ENCODE measurements at places on chromosomes 12 and 14. TPM values are rescaled to one million over a fixed set of nuclear protein-coding genes. Genes with fewer than 3 reads are reported as not detected.

MAP3K9 gene
- total RNA-seq: 13.0 TPM

HCAR3 gene
- 0.56 TPM for total RNA-seq

WBP11 gene
- total RNA-seq: 60.0 TPM

KRT73 gene
- not detected for total RNA-seq

NANOG gene
- 0.40 TPM for total RNA-seq

CMAS gene
- 189 TPM for total RNA-seq

IFNG-AS1 gene
- total RNA-seq: not detected

SLC8A3 gene
- 0.40 TPM for total RNA-seq

FGF23 gene
- total RNA-seq: not detected

SLCO1B3 gene
- total RNA-seq: 0.93 TPM

ARMH4 gene
- total RNA-seq: 2.8 TPM

POTEM gene
- not detected for total RNA-seq

TCL1B gene
- not detected for total RNA-seq

RAPGEF3 gene
- 10.1 TPM for total RNA-seq

PRKAB1 gene
- total RNA-seq: 76.7 TPM

ASCL1 gene
- 0.53 TPM for total RNA-seq

CCDC38 gene
- total RNA-seq: not detected

SYCP3 gene
- total RNA-seq: 0.35 TPM

PPFIA2 gene
- total RNA-seq: 2.2 TPM

MGAT4C gene
- 0.05 TPM for total RNA-seq

RTN1 gene
- 0.84 TPM for total RNA-seq

GPRC5D gene
- not detected for total RNA-seq

SOX5 gene
- total RNA-seq: 1.1 TPM

BHLHE41 gene
- total RNA-seq: 13.3 TPM

KLRC4 gene
- total RNA-seq: 0.47 TPM

SERPINA9 gene
- total RNA-seq: not detected

ANO4 gene
- total RNA-seq: 0.32 TPM

ZNF268 gene
- 13.3 TPM for total RNA-seq

MMP19 gene
- 2.1 TPM for total RNA-seq

SERPINA12 gene
- total RNA-seq: not detected

KRT83 gene
- total RNA-seq: not detected

TPPP2 gene
- total RNA-seq: 0.94 TPM

RASSF8 gene
- total RNA-seq: 14.2 TPM

CAND1 gene
- total RNA-seq: 134 TPM

RGS6 gene
- 0.45 TPM for total RNA-seq

KRT81 gene
- total RNA-seq: 0.77 TPM

BBOF1 gene
- 1.4 TPM for total RNA-seq

REC8 gene
- 5.1 TPM for total RNA-seq

CTSG gene
- 3.2 TPM for total RNA-seq

SLC15A4 gene
- 12.0 TPM for total RNA-seq

CD4 gene
- 6.2 TPM for total RNA-seq

MAP1LC3B2 gene
- 0.93 TPM for total RNA-seq

USP44 gene
- total RNA-seq: 0.80 TPM

ACOT2 gene
- 44.2 TPM for total RNA-seq

CISTR gene
- not detected for total RNA-seq

ASB2 gene
- 13.4 TPM for total RNA-seq

APOF gene
- not detected for total RNA-seq

Measured in colonic mucosa (tissue), 4 donors.